ENCODE measurements at places on chromosomes 1 and 21.
A peak's percentile ranks its signal among the peaks of the same experiment; 100 is the strongest.

GRCh38 chr1:210691039-210691610, 362.4 kb downstream of the HHAT start:
- DNase-seq: no peak

GRCh38 chr1:39745016-39745670, 6.5 kb downstream of the PPIE start:
- DNase-seq: no peak

- DNase-seq: peak; percentile 99
Observed at GRCh38 chr1:208207388-208208131, 36.6 kb downstream of the PLXNA2 start.

- no peak for DNase-seq
Observed at GRCh38 chr1:5494518-5494917, 497.7 kb downstream of the NPHP4 start.

- DNase-seq: no peak
Observed at GRCh38 chr1:53392460-53392859, 64.6 kb upstream of the LRP8 start.

GRCh38 chr21:37263827-37264600, 3.1 kb downstream of the VPS26C start:
- DNase-seq: peak; percentile 11

DNA sequence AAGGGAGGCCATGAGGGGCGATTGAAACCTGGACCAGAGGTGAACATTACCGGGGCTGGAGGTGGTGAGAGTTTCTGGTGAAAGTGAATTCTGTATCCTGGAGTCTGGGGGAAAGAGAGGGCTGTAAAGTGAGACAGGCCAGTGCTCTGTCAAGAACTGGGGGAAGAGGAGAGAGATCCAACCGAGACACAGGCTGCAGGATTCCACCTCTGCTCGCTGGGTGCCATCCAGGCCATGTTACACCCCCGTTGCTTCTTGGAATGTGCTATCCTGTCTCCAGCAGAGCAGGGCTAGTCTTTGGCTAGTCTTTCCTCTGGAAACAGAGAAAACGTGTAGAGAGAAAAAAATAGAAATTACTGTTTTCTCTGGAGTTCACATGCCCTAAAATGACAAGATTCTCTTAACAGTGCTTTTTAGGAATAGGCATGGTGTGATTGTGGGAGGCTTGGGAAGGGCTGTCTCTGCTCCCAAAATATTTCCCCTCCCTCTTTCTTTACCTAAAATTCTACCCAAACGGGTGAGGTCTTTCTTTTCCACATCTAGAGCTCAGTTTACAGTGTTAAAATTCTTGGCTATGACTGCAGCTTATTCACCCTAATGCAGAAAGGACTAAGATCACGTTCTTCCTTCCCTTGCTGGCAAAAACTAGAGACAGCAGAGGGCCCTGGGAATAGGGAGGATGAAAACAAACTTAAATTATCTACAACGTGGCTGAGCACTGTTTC, 16.5 kb upstream of the OVAAL start:
- no peak for DNase-seq

- DNase-seq: no peak
Observed at GRCh38 chr1:78211483-78212092, 165.8 kb downstream of the GIPC2 start.

DNA sequence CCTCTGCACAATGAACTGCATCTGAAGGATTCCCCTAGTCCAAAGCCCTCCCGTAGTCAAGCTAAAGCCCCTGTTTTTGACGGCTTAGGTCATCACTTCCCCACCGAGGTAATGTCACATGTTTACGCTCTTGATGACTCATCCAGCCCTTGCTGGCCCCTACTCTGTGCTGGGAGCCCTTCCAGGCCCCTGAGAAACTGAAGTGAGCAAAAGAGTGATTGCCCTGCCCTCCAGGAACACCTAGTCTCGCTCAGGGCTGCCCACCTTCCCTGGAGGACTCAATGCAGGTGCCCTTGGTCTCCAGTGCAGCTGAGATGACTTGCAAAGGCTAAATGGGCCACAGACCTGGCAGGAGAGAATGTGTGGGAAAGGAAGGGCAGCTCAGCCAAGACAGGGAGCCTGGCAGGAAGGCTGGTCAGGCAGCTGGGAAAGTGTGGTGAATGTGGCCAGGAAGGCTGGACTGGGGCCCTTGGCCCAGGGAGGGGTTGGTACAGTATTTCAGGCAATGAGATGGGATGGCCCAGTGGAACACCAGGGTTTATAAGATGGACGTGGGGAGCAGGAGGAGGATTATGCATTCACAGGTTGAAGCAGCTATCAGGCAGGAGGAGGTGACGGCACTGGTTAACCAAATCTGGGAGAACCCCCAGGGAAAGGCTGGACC, 345.6 kb downstream of the NPHP4 start:
- no peak for DNase-seq

DNA sequence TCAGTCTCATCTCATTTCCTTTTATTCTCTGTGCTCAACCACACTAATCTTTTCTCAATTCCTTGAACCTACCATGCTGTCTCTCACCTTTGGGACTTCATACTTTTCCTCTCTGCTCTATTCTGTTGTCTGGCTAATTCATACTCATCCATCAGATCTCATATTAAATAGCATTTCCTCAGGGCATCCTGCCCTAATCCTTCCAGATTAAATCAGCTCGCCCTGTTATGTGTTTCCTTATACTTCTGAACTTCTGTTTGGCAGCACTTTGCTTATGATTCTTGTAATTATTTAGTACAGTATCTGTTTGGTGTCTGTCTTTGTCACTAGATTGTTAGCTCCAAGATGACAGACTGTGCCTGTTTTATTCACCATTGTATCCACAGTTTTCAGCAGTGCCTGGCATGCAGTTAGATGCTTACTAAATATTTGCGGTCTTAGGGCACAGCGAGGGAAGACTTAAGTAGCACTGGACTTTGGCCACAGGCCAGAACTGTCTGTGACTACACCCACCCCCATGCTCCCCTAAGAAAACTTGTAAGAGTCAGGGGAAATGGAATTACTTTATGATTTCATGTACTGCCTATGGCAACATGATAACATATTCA, 9.9 kb upstream of the CAP1 start:
- peak; percentile 41 for DNase-seq

- DNase-seq: no peak
Observed at GRCh38 chr1:85607921-85608265, 27.3 kb downstream of the CCN1 start.

DNA sequence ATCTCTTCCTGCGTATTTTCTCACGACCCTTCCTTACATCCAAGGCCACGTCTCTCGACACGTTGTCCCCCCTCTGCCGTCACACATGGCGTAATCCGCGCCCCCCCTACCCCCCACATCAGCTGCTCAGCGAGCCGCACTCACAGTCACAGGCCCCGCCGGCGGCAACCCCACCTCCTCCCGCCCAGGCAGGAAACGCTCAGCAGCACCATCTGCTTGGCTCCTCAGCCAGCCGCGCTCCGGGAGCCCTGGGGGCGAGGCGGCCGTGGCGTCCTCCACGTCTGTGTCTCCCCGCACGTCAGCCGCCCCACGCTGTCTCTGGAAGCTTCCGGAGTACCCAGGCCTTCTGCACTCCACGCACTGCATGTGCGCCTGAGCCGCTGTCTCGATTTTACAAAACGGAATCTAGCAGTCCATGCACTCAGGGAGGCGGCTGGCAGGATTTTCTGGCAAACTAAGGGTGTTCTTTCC, 64.6 kb downstream of the SIK1 start:
- peak; percentile 36 for DNase-seq

DNA sequence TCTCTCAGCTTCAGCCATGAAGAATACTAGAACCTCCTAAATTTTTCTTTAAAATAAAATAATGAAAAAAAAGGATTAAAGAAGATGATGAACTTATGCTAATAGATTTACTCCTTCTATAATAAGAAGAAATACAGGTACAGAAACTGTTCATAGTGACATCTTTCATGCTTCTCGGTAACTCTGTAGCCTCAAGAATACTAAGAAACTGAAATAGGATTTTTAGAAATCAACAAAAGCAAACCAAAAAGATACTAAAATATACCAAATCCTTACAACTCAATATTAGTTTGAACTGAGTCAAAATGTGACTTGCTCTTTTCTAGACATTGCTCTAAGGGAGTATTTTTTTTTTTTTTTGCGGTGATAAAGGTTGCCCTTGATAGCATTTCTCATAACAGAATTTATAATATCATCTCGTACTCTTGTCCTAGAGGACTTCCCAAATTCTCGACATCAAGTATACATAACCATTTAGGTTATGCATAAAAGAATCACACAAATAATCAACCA, 42.8 kb downstream of the ZZZ3 start:
- DNase-seq: no peak

GRCh38 chr1:172647110-172647564, 11.8 kb upstream of the FASLG start:
- DNase-seq: no peak

DNA sequence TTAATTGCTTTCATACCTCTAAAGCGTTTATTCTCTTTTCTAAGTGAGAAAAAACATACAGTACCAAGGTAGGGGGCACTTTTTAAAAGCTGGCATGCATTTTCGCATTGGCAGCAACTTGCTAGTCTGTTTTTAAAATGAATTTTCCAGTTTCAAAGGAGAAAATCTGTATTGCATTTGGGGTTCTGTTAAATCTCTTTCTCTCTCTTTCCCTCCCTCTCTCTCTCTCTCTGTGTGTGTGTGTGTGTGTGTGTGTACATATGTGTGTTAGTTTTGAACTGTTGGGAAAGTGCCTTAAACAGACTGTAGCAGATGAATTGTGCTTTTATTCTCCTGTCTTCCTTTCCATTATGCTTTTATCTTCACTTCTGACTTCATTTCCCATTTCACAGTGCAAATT, 7.3 kb downstream of the NIBAN1 start:
- DNase-seq: no peak

DNA sequence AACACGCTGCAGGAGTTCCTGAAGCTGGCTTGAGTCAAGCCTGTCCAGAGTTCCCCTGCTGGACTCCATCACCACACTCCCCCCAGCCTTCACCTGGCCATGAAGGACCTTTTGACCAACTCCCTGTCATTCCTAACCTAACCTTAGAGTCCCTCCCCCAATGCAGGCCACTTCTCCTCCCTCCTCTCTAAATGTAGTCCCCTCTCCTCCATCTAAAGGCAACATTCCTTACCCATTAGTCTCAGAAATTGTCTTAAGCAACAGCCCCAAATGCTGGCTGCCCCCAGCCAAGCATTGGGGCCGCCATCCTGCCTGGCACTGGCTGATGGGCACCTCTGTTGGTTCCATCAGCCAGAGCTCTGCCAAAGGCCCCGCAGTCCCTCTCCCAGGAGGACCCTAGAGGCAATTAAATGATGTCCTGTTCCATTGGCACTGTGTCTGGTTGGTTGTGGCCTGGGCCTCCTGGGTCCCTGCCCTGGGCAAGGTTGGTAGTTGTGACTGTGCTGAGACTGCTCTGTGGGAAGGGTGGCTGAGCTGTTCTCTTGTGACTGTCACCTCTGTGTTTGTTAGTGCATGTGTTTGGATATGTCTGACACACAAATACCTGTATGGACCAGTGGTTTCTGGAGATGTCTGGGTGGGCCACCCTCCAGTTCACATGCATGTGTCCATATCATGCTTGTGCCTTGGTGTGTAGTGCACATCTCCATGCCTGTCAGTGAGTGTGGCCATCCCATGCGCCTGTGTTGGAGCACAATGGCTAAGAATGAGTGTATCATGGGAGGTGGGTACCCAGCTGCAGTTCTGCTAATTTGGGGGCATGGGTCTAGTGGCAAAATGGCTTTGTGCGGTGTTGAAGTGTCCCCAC, 1.4 kb downstream of the SH3BGRL3 start:
- no peak for DNase-seq

- peak; percentile 99 for DNase-seq
Observed at GRCh38 chr1:154431586-154432373, 26.6 kb downstream of the IL6R start.

DNA sequence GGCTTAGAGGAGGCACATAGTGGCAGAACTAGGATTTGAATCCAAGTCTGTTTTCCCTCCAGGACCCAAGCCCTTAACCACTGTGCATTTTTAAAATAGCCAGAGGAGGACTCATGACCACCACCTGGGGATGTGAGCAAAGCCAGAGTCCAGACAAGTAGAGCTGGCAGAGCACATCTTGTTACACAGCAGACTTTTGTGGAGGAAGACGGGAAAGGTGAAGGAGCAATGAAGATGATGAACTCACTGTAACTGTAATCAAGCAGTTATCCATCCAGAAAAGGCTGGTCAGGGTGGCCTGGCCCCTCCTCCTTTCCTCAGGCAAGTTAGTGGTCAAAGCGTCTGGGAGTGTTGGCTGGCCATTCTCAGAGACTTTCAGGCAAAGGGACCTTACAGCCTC, 50.9 kb downstream of the SLC44A3 start:
- peak; percentile 96 for DNase-seq

DNA sequence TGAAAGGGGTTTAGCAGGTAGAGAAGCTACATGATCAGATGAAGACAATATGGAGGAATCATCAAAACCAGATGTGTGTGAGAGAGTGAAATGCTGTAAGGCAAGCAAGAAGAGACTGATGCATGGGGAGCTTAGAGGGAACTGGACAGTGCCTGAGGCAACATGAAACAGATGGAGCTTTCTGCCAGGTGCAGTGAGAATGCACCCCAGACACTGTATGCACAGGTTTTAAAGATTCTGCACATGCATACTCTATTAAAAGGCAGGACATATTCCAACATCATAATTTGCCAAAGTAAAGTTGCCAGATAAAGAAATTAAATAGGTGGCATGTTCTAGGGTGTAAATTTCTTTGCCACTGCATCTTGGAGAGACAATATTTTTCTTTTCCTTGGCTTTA, 200.1 kb downstream of the AMY1C start:
- no peak for DNase-seq

DNA sequence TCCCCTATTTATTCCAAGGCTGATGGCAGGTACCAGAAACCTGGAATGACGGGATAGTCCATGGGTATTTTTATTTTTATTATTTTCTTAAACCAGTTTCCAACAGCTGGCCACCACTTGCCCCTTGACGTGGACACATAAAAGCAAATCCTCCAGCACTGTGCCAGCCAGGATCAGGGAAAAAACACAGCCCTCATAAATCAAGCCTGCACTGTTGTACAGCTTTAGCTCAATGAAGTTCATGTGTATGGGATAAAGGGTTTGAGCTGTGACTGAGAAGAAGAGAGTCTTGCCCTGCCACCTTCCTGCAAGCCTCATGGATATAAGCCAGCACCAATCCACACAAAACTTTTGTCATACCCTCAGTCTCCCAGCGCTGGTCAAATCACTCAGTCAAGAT, 303.8 kb upstream of the SPAG17 start:
- no peak for DNase-seq

- DNase-seq: no peak
Observed at GRCh38 chr1:3533067-3534048, 78.0 kb downstream of the MEGF6 start.

- DNase-seq: no peak
Observed at GRCh38 chr1:160192234-160192633, 1.9 kb downstream of the CASQ1 start.

GRCh38 chr1:182616130-182617013, 12.2 kb upstream of the RGS16 start:
- peak; percentile 29 for DNase-seq

GRCh38 chr1:23475134-23475628, 8.8 kb downstream of the ASAP3 start:
- DNase-seq: peak; percentile 97

- no peak for DNase-seq
Observed at GRCh38 chr21:39663066-39663465, 50.3 kb downstream of the B3GALT5 start.

- no peak for DNase-seq
Observed at GRCh38 chr1:95284420-95284819, 50.4 kb downstream of the RWDD3 start.

- no peak for DNase-seq
Observed at GRCh38 chr1:64887689-64888217, 78.6 kb downstream of the JAK1 start.
